ENCODE measurements at places on chromosomes 5 and 9.

GRCh38 chr9:4537581-4537980 is 47.3 kb downstream of the SLC1A1 start:
- no peak for DNase-seq

- DNase-seq: no peak
These were observed 2.0 kb downstream of the TENT4A start for GRCh38 chr5:6715271-6715670.

DNA sequence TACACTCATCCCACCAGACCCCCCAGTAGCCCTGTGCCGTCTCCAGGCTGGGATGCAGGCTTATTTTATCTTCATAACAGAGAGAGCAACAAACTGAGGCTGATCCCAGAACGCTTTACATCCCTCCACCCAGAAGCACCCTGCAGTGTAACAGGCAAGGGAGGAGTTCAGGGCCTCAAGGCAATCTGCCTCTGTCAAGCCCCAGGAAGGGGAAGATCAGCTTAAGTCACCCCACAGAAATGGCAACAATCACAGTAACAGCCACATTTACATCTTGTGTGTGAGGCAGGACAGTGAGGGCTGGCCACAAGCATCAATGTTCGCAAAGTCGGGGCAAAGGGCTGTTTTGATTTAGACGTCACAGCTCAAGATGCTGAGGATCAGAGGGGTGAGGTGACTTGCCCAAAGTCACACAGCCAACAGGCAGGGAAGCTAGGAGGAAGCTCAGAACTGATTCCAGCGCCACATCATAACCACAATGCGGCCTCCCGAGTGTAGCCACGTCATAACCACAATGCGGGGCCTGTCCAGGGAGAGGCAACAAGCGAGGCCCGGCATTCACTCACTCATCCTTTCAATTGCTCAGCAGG is 14.4 kb downstream of the STK10 start:
- no peak for DNase-seq

- DNase-seq: no peak
These were observed 12.8 kb upstream of the TEX48 start for GRCh38 chr9:114694719-114695269.

All from NCI-H526 treated with DMSO at 0.1 percent for 48 hours (cell line).